ENCODE measurements at places on chromosomes 11 and 22.

GRCh38 chr11:95252586-95252985 is 21.6 kb upstream of the SESN3 start:
- no peak for DNase-seq

DNA sequence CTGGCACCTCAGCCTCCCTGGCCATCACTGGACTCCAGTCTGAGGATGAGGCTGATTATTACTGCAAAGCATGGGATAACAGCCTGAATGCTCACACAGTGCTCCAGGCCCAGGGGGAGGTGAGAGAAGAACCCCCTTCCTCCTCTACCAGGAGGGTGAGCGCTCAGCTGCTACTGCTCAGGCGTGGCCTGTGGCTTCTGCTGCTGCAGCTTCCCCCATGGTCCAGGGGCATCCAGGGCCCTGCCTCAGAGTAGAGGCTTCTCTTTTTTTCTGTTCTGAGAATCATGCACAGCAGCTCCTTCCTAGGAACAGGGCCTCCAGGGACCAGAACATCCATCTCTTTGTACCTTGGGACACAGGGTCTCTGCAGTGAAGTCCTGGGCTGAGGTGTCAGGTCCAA is 83.1 kb downstream of the VPREB1 start:
- DNase-seq: no peak

DNA sequence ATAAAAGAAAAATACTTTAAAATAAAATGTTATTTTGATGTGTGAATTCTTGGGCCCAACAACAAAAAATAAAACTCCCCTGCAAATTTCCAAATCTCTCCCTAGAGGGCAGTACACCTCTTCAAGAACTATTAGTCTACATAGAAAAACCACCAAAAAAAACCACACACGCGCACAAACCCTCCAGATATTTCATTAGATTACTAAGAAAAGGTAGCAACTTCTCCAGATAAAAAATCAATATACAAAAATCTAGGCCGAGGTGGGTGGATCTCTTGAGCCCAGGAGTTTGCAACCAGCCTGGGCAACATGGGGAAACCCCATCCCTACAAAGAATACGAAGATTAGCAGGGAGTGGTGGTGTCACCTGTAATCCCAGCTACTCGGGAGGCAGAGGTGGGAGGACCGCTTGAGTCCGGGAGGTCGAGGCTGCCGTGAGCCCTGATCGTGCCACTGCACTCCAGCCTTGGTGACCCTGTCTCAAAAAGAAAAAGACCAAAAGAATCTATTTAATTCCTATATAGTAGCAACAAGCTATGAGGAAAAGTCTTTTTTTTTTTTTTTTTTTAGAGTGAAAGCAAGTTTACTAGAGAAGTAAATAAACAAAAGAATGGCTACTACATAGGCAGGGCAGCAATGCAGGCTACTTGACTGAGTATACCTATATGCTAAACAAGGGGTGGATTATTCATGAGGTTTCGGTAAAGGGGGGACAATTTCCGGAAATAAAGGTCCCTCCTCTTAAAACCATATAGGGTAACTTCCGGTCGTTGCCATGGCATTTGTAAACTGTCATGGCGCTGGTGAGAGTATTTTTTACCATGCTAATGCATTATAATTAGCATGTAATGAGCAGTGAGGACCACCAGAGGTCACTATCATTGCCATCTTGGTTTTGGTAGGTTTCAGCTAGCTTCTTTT is 13.1 kb downstream of the B3GNT6 start:
- no peak for DNase-seq

GRCh38 chr22:42919199-42919598 is 62.1 kb upstream of the ARFGAP3 start:
- no peak for DNase-seq

- DNase-seq: no peak
Observed at GRCh38 chr22:30474683-30475424, 3.0 kb upstream of the SEC14L3 start.
